CD4-positive, alpha-beta T cell treated with Interleukin-12 subunit alpha and Interleukin-12 subunit beta, for 1 hour (primary cell): ENCODE measurements at places on chromosomes 4 and X.

DNA sequence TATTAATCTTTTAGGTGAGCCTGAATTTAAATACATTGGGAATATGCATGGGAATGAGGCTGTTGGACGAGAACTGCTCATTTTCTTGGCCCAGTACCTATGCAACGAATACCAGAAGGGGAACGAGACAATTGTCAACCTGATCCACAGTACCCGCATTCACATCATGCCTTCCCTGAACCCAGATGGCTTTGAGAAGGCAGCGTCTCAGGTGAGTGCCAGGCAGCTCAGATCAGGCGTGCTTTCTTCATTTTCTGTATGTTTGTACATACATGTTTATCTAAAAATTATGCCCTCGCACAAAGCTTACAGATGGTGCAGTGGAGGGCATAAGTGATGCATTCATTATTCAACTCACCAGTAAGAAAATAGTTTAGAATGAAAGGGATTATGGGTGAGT lies 85.6 kb downstream of the CPE start:
- DNase-seq: no peak

- no peak for DNase-seq
These were observed 56.2 kb downstream of the PROM1 start for GRCh38 chr4:16027626-16028025.

DNA sequence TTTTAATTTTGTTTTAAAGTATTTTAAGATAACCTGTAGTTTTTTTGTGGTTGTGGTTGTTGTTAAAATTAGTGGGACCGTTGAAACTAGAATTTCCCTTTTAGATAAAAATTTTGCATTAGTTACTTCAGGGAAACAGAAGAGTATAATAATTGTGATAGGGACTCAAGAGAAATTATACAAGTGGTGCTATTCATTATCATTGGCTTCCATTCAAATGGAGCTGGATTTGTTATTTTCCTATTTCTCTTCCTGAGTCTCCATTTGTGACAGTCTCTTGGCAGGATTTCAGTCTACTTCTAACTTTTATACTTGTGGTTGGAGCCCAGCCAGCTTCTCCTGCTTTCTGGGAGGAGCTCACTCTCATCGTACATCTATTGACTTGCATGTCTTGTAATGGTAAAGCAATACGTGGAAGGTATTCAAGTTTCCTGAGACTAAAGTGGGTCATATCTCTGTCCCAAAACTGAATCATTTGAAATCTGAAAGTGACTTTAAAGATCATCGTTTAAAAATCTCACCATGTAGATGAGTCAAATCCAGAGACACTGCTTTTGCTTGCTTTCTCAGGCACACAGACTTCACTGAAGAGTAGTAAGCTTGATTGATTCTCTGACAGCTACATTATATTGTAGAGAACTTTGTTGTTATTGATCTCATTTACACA lies 155.8 kb downstream of the RPA4 start:
- no peak for DNase-seq

GRCh38 chr4:137300776-137301175 lies 231.5 kb downstream of the PCDH18 start:
- DNase-seq: no peak

- DNase-seq: no peak
These were observed 137.6 kb downstream of the CPZ start for GRCh38 chr4:8730159-8730558.

DNA sequence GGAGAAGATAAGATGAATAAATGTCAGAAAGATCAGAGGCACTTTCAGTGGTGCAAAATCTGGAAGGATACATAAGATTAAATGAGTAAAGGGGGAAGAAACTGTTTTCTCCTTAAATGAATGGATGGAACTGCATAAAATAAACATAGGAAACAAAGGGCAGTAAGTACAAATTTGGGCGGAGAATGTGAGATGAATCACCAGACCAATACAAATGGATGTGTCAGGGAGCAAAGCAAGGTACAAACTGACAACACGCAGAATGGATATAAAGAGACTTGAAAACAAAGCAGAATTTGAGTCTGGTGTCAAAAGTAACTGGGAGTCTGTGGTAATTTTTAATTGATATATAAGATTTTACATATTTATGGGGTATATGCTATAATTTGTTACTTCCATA lies 175.3 kb upstream of the PCDH18 start:
- DNase-seq: no peak

- no peak for DNase-seq
These were observed 75.1 kb upstream of the MBNL3 start for GRCh38 chrX:132563976-132564375.

GRCh38 chr4:171340258-171340657 lies 472.9 kb upstream of the GALNTL6 start:
- no peak for DNase-seq

DNA sequence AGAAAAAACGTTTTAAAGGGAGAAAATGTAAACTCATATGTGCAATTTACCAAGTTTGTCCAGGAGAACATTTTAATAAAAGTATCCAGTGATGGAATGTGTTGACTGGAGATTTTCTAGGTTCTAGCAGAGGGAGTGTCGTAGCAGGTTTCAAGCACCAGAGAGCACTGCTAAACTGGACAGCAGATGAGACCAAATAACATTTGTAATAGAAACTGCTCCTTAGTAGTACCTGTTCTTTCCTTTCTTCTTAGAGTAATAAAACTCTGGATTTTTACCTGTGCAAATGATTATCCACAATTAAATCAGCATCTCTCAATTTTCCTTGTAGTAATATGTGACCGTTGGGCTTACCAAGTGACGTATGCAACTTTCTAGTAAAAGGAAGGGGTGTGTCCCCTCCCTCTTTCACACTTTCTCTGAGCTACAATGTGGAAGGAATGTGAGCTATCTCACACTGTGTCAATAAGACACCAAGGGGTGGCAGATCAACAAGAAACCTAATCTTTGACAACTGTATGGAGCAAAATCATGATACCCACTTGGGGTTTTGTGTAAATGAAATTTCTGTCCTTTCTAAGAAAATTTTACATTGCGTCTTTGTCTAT lies 9.5 kb downstream of the HPGDS start:
- no peak for DNase-seq

GRCh38 chr4:1187182-1187581 lies 14.8 kb upstream of the SPON2 start:
- DNase-seq: peak; percentile 66

- DNase-seq: no peak
These were observed 168.3 kb upstream of the RPS6KA3 start for GRCh38 chrX:20434986-20435385.

DNA sequence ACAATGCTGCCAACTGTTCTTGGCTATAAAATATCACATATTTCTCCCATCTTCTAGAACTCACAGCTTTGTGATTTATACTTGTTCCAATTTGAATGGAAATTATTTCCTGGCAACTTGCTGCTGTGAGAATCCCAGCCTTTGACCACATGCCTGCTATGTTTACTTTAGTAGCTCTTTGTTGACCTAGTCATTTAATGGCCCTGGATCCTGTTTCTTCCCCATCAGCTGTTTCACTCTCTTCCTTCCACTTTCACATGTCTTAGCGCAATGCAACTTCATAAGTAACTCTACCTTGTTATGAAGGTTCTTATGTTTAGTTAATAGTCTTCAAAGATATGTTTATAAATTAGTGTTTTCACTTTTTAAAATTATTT lies 1973.6 kb upstream of the AGA start:
- no peak for DNase-seq

DNA sequence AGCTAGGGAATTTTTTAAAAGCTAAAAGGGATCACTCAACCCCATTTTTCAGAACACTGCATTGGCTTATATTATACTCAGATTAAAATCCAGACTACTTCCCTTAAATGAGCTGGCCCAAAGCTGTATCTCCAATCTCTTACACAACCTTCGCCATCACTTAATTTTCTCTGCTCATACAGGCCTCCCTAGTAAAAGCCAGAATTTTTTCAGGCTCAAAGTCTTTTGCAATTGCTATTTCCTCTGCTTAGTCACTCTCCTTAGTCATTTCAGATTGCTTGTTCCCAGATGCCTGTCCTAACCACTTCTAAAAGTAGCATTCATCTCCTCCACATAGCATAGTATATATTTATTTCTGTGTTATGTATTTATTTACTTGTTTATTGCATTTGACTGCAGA lies 1587.9 kb upstream of the ADGRL3 start:
- no peak for DNase-seq

GRCh38 chr4:21954916-21955315 lies 6.3 kb upstream of the KCNIP4 start:
- DNase-seq: no peak
